EL (cell line): ENCODE measurements at places on chromosomes 3 and 15.

GRCh38 chr3:180827171-180827570 is 85.3 kb upstream of the FXR1 start:
- DNase-seq, result no peak

DNA sequence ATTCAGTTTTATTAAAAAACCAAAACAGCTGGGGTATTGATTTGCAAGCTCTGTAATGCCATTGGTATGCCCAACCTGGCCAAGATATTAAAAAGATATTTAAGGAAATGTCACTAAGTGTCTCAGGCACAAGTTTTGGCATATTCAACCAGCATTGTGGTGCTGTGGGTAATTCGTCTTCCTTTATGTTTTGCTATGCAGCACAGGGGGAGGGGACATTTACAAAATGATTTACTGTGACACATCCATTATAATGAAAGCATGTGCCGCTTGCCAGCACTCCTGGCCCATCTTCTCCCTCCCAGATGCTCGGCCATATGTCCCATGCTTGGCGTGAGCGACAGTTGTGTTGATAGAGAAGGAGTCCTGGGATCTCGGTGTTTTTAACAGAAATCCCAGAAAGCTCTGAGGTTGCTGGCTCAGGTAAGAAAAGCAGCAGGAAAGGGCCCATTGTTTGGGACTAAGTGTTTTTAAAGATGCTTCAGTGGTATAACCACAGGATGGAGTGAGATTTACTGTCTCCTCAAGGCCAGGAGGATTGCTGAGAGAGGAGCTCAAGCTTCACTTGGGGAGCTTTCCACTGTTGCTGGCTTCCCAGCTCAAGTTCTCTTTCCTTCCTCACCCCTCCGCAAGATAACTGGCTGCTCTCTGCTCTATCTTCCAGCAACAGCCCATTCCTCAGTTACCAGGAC is 158.2 kb upstream of the TSC22D2 start:
- DNase-seq, result no peak

- no peak for DNase-seq
These were observed 2.4 kb downstream of the COLQ start for GRCh38 chr3:15519096-15519495.

DNA sequence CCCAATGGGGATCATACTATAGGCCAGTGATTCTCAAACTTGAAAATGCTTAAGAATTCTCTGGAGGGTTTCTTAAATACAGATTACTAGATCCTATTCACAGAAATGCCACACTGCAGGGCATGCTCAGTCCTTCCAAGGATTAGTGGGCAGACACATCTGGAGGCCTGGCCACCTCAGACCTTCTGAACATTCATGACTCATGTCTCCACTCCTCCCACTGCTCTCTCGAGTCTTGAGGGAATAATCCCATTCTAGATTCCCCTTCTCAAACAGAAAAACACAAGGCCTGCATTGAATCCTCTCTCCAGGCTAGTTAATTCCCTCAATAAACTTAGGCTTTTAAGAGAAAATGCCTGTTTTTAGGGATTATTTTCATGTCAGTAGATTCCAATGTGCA is 22.1 kb downstream of the ZNF621 start:
- peak; percentile 64 for DNase-seq

DNA sequence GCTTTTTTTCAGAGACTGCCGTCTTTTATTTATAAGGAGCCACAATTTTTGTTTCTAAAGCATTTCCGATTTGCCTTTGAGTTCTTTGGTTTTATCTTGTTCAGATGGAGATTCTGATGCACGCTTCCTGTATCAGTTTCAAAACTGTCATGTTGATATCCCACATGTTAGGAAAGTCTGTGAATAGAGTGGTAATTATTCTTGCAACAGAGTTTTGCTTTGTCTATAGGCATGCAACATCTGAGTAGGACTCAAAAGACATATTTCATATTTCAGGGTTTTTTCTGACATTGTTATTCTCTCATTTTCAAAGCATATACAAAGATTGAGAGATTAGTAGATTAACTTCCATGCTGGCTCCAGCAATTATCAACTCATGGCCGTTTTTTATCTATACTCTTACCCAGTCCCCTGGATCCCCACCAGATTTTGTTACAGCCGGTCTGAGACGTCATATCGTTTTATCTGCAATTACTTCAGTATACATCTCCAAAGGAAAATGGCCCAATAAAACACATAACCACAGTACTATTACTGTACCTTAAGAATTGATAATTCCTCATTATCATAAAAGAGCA is 22.4 kb downstream of the PAQR5 start:
- no peak for DNase-seq

DNA sequence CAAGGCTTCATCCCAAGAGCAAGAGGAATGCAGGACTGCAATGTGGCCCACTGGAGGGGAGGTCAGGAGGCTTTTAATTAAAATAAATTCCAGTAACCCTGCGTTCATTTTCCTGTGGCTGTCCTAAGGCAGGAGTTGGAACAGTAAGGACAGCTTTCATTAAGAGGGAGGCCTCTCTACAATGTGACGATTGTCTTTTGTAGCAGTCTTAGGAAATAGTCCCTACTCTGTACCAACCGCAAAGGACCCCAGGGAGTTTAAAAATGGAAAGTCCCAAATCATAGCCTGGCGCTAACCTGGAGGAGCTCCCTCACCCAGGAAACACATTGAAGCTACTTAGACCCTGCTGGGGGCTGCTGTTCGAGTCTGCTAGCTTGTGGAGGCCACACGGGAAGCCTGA is 62.8 kb downstream of the SYNM start:
- no peak for DNase-seq
